Activated T-helper 1 cell treated with Interleukin-2 at 50 U/mL for 16 hours (primary cell): ENCODE measurements at places on chromosomes 2 and 18.

GRCh38 chr2:85247610-85248009 lies 80.2 kb downstream of the TGOLN2 start:
- no peak for DNase-seq

- no peak for DNase-seq
These were observed 127.3 kb downstream of the MREG start for GRCh38 chr2:215886022-215886421.

- DNase-seq, result no peak
These were observed 330.5 kb upstream of the TCF4 start for GRCh38 chr18:55918444-55918843.

GRCh38 chr18:55214969-55215368 lies 255.7 kb upstream of the CCDC68 start:
- DNase-seq, result no peak

GRCh38 chr2:42470706-42471105 lies 23.1 kb downstream of the KCNG3 start:
- no peak for DNase-seq

DNA sequence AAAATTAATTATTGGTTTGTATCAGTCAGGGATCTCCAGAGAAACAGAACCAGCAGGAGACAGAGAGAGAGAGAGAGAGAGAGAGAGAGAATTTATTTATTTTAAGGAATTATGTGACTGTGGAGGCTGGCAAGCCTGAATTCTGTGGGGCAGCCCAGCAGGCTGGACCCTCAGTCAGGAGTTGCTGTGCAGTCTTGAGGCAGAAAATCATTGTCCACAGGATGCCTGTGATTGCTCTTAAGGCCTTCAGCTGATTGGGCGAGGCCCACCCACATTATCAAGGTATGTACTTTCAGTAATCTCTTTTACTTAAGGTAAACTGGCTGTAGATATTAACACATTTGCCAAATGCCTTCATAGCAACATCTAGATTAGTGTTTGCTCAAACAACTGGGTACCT lies 155.3 kb downstream of the SEPTIN10 start:
- DNase-seq, result no peak

DNA sequence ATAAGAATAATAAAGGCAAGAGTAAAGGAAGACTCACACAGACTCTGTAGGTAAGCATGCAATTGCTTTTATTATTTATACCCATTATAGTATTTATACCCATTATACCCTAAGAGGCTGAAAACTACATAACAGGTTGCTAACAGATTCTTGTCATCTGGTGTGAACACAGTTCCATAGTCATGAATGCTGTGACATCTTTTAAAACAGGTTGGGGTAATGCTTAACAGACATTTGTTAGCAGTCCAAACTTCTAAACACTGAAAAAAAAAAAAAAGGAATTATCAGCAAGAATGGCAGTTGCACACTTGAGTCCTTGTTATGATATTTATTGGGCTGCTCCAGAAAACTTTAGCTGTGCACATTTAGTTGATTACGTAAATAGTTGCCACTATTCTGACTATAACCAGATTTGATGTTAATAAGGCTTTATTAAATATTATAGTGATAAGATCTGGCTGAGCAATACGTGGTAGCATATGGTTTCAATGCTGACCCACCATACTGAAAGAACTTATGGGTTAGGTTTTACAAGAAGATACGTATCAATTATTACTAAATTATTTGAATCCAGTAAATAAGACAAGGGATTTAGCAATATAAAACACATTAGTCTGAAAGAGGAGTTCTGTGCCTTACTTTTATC lies 888.8 kb downstream of the LRRTM4 start:
- DNase-seq, result no peak

- no peak for DNase-seq
These were observed 109.4 kb downstream of the CALCRL start for GRCh38 chr2:187338679-187339121.

GRCh38 chr2:32446369-32446768 lies 89.5 kb downstream of the BIRC6 start:
- no peak for DNase-seq

GRCh38 chr18:13273800-13274199 lies 55.2 kb downstream of the LDLRAD4 start:
- no peak for DNase-seq

DNA sequence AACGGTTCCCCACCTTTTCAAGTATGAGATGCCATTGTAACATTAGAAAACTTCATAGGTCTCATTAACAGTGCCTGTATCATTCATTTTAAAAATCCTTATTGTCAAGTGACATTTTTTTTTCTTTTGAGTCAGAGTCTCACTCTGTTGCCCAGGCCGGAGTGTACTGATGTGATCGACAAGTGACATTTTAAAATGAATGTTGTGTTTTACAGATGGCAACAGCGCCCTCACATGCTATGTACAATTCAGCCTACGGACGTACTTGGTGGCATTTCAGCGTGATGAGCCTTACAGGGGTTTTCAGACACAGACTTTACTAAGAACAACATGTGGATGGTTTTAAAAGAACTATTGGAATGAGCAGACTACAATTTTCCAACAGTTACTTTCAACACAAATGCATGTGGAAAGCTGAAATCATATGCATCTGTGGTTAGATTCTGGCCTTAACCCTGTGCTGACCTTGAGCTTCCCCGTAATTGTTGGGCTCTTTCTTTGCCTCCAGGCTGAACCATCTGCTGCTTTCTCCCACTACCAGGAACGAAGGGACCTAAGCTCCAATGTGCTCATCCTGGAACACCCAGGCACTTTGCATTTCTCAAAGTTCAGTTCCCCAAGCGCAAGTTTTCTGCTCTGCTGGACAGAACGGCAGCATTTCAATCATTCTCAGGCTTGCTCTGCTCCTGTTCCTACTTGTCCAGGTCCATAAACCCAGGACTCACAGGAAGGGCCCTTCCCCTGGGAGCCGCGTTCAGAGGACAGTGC lies 119.9 kb upstream of the NDUFV2 start:
- no peak for DNase-seq

DNA sequence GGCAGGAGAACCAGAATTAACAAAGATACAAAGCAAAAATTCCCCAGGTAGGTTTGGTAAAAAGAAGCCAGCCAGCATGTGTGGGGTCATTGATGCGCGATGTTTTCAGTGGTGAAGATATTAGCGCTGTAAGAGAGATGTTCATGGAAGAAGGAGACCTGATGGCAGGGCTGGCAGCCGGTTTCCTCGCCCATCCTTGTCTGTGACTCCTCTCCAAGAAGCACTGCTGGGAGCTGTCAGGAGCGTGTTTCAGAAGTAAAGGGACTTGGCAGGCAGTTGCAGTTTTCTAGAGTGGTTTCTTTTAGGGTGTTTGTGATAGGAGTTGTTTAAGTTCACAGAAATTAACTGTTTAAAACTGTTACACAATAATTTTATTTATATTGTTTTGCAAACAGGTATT lies 24.6 kb downstream of the TAF1B start:
- no peak for DNase-seq

GRCh38 chr2:149616681-149617456 lies 29.3 kb upstream of the MMADHC start:
- no peak for DNase-seq

DNA sequence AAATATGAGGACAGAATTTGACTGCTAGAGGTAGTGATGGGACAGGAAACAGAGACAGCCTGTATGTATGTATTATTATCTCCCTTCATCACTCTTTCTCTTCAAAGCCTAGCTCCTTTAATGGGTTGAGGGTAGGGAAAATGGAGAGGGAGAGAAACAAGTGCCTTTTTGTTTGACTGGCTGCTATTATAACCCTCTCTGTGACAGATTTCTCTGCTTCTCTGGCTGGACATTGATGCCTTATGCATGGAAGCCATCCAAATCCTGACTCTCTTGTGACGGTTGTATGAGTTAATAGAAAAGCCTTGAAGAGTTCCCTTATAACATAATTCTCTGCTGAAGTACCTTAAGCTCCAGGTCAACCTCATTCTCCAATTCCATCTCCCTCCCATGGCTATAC lies 118.5 kb upstream of the COL5A2 start:
- no peak for DNase-seq

GRCh38 chr2:46559261-46559660 lies 79.9 kb downstream of the TMEM247 start:
- no peak for DNase-seq

GRCh38 chr2:236833501-236834073 lies 252.1 kb upstream of the COPS8 start:
- no peak for DNase-seq

DNA sequence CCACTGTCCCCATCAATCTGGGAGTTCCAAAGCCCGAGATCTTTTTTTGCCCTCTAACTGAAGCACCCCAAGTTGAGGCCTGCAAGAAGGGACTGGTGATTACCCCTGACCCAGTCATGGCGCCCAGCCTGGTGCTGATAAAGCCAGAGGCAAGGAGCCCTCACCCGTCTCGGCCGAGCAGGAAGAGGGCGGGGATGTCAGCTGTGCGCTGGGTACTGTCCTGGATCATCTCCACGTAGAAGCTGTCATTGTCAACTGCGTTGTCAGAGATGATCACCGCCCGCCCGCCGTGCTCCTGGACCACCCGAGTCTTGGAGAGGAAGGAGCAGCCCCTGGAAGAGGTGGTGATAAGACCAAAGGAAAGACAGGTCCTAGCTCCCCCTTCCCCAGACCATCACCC lies 4.4 kb downstream of the PRADC1 start:
- no peak for DNase-seq

DNA sequence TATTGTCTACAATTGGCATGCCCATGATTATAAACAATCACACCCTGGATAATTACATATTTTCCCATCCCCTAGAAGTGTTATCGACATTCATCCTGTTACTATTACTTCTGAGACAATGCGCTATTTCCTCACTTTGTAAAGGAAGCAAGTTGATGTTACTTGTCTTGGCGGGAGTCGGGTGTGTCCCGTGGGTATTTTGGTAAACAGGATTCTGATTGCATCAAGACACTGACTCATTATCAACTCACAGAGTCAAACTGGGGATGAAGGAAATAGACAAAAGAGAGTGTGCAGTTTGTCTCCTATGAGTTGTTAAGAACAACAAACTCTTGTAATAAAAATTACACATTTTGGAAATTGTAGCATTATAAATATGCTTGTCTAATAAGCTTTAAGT lies 142.7 kb downstream of the GALR1 start:
- no peak for DNase-seq

DNA sequence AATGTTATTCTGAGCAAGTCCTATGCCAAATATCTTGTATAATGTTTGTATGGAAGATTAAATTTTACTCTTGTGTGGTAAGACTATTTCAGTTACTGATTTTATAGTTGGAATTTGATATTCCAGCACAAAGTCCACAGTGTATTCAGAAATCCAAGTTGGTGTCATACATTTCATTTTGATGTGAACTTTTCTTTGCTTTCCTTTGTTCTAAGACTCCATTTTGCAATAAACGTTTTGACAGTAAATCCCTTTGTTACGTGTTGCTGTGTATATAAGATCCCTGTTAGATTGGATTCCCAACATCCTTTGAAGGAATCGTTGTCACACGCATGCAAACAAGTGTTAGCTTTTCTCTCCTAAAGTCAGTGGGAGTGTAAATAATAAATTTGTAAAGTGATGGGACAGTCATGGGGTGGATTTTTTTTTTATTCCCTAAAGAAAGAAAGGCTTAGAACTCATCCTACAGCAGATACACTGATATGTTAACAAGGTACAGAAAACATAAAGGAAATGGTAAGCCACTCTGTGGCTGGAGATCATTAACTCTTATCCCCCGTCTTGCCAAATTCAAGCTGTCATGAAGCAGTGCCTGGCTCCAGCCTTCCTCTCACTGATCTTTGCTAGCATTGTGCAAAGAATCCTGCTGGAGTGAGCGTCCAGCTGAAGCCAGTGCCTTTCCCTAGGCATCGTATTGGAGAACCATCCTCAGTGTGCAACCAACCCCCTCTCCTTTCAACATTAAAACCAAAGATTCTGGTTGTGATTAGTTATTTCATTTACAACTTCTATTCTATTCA lies 127.6 kb upstream of the CDCA7 start:
- DNase-seq, result no peak

DNA sequence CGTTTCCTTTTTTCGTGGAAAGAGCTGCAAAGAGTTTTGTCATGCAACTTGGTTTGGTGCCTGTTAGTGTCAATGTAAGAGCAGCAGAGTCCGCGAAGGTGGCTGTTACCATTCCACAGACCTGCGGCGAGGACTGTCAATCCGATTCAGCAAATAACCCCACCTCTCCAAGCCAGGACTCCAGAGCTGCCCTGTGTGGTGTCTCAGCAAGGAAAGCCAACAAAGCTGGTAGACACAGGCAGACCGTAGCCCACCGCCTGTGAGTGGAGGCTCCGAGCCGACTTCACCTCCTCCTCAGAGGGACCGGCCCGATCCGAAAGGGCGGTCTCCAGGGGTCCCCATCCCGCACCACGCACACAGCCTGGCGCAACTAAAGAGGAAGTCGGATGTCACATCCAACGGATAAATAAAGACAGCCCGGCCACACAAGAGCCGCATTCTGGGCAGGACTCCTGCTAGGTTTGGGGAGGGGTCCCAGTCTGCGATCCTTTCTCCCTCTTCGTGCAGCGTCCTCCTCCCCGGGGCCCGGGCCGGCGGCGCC lies 819 bp downstream of the ANKRD44 start:
- DNase-seq, result peak; percentile 44

- DNase-seq, result no peak
These were observed 234.7 kb downstream of the ZNF407 start for GRCh38 chr18:74832381-74832780.

DNA sequence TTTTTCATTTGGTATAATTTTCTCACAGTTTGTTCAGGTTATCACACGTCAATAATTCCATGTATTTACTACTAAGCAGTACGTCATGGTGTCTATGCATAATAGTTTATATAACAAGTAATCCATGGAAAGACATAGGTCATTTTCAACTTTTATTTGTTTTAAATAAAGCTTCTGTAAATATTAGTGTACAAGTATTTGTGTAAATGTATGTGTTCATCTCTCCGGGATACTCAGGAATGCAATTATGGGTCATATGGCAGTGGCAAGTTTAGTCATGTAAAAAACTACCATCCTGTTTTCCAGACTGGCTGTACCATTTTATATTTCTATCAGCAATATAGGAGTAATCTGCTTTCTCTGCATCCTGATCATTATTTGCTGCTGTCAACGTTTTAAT lies 231.1 kb upstream of the ZNF804A start:
- no peak for DNase-seq

GRCh38 chr2:46644690-46645385 lies 165.5 kb downstream of the TMEM247 start:
- no peak for DNase-seq

- no peak for DNase-seq
These were observed 84.7 kb upstream of the ST6GAL2 start for GRCh38 chr2:106970471-106971261.

GRCh38 chr2:101140237-101140636 lies 10.9 kb downstream of the TBC1D8 start:
- no peak for DNase-seq

- no peak for DNase-seq
These were observed 10.4 kb upstream of the KCNE4 start for GRCh38 chr2:223041527-223042109.

DNA sequence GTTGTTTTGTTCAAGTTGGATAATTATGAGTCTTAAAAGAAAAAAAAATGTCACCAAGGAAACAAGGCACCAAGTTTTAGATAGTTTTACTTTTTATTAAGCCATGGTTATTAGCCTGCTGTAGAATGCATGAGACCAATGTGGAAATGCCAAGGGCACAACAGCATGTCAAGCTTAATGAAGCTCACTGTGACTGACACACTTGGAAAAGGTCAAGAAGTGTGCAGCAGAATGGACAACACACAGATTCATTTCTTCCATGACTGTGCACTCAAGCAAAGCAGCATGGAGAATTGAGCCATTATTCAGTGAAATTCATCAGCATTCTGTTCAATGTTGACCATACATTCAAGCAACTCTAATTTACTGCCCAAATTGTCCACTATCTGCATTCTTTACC lies 23.6 kb downstream of the SPHKAP start:
- DNase-seq, result no peak

GRCh38 chr2:157443795-157444640 lies at the start of gene CYTIP:
CYTIP (minus strand) TSS chr2:157444089; CDS start chr2:157444020, 69 bp downstream.
- no peak for DNase-seq
